Kasumi-1 (cell line): ENCODE measurements at places on chromosomes 3 and 15.

DNA sequence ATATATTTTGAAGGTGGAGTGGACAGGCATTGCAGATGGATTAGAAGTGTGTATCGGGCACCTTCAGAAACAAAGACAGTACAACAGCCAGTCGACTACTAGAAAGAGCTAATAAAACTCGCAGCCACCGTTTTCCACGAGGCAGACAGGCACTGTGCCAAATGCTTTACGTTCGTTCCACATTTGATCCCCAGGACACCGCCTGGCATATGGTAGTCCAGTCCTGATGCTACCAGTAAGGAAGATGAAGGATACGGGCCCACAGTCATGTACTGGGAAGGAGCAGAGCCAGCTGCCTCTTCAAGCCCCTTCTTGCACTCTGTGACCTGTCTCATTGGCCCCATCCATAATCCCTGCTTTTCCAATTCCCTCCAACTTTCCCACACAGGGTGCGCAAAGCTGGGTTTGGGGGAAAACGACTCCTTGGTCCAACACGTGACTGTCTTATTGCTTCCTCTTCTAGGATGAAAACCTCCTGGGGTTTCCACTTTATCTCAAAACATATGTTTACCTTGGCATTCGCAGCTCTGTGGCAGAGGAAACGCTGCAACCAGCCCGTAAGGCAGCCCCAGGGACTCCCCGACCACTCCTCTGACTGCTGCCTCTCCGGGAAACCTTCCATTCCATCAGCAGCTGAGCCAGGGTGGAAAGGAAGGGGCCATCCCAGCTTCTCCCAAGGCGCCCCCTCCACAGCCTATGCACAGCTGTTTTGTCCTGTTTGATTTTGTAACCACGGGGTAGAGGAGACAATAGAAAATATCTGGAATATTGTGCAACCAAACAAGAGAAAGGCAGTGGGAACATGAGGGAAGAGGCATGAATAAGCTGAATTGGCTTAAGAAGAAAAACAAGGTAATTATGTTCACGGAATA lies 107.4 kb downstream of the ADAMTS17 start:
- DNase-seq, result no peak

- no peak for DNase-seq
Measured at GRCh38 chr3:20215636-20216035, 29.6 kb upstream of the SGO1 start.

DNA sequence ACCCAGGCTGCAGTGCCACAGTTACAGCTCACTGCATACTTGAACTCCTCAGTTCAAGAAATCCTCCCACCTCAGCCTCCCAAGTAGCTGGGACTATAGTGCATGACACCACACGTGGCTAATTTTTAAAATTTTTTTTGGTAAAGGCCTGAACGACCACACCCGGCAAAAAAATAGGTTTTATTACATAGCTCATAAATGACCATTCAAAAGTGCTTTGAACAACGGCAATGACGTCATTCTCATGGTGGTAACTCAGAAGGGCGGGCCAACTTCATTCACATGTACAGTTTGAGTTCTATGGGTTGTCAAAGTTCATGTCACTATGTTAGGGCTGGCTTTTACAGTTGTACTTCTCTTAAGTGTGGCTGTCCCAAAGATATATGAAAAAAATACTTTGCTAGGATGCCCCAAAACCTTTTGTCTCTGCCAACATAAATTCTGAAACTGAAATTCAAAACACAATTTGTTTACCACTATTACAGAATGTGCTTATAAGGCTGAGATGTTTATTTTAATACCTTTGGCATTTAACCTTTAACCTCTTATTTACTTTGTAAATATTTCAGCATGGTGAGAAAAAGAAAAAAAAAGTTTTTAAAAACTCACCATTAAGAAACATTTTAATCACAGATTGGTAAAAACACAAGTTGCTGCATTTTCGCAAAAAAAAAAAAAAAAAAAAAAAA lies 6.2 kb downstream of the MYO1E start:
- no peak for DNase-seq

DNA sequence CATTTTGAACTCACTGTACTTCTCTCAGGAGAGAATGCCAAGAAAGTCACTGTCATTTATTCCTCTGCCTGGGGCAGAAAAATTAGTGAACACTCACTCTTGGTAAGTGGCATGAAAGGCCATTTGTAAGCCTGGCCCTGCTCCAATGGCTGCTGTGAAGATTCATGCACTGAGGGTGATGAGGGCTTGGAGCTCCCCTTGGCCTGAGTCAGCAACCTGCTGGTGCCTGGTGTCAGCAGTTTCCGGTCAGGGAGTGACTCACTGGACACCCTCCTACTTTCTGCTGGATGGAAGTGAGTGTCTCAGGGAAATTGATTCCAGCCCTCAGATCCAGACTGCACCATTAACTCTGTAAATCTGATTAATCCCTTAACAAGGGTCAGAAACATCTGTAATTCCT lies 37.6 kb downstream of the TRA2B start:
- DNase-seq, result no peak

GRCh38 chr15:39195961-39196486 lies 384.9 kb upstream of the THBS1 start:
- no peak for DNase-seq

DNA sequence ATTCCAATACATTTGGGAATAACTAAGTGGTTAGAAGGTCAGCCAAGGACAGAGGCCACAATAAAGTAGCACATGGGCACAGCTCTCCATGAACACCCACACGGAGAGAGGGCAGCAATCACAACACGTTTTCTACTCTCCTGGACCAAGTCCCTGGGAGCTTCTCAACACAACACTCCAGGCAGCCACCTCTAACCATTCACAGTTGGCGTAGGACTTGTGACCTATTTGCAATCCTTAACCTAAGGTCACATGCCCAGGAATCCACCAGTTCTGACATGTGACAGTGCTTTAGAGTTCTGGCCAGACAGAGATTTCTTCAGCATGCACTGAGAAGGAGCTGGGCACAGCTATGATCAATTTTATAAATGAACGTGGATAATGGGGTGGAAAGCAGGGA lies 280.8 kb downstream of the SHQ1 start:
- DNase-seq, result no peak

DNA sequence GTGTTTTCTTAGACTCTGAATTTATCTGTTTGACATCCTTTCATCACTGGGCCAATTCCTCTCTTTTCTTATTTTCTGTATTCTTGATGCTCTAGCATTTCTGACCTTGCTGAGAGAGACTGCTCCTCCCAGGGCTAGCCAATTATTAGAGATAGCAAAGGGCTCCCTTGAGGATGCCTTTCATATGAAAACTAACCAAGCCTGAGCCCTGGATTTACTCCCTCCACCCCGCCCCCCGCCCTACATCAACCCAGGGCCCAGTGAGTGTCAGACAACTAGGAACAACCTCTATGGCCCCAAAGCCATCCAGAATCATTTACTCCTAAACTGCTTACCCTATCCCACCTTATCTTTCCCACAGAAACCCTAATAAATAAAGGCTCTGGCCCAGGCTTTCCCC lies 69.7 kb upstream of the LARS2 start:
- DNase-seq, result no peak
